ENCODE measurements at places on chromosomes 6 and 20. TPM values are rescaled to one million over a fixed set of nuclear protein-coding genes. Genes with fewer than 3 reads are reported as not detected.

Gene CYP39A1
- 3.5 TPM for total RNA-seq

- no peak for DNase-seq
Observed at GRCh38 chr20:34638039-34638292, 38.9 kb downstream of the PIGU start.

Gene CST7
- 1.6 TPM for total RNA-seq

DNA sequence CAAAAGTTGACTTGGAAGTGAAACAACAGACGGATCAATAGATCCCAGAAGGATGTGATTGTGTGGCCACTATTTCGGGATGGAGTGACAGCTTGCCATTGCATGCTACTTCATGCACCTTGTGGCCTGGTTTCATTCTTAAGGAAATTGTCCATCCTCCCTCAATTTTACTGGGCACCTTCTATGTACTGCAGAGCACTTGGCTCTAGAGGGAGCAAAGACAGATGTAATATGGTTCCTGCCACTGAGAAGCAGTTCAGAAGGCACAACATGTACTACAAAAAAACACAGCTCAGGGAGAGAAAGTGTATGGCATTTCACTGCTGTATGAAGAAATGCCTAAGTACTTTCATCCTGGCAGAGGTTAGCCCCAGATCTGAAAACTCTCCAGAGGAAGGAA lies 91.9 kb downstream of the FOXA2 start:
- no peak for DNase-seq

GRCh38 chr6:14142511-14143223 lies 25.1 kb downstream of the CD83 start:
- DNase-seq, result no peak

DNA sequence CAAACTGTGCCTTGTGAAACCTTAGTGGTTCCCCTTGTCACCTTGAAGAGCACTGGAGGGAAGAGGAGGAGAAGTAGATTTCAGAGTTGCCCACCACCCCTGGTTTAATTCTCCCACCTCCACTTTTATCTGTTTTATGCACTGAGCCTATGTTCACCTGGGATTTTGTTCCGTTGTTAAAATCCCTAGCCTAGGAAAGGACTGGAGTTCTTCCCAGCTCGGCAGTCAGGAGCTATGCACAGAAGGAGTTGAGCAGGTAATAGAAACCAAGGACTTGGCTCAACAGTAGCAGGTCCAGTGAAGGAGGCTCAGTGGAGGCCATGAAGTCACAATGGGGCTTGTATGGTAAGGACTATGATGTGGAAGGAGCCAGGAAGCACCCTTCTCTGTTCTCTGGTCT lies 290.3 kb upstream of the PRND start:
- DNase-seq, result no peak

GRCh38 chr6:125584468-125584939 lies 164.9 kb upstream of the HEY2 start:
- DNase-seq, result no peak

GRCh38 chr20:53079261-53079691 lies 107.1 kb downstream of the TSHZ2 start:
- DNase-seq, result no peak

DNA sequence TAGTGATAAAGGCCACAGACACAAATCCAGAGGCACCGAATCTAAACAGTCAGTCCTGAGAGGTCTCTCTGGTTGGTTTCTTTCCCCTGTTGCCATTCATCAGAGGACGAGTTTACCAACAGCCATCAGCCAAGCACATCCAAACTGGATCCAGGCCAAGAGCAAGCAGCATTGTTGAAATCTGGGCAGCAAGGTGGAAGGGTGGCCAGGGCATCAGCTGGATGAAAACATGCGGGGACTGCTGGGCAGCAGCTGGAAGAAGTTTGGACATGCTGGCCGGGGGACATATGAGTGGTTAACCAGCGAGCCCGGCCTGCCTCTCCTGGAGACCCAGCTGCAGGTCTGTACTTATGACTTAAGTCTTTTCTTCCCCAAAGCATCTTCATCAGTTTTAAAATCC lies at the start of gene SMIM28:
SMIM28 (plus strand) TSS at position 62 of the 400 bp plus-strand sequence; CDS start at position 230, 168 bp downstream.
- DNase-seq, result no peak

- DNase-seq, result no peak
Observed at GRCh38 chr6:101454106-101454676, 60.7 kb downstream of the GRIK2 start.

Gene TAGAP
- total RNA-seq, result 4.9 TPM

Gene COL9A1
- total RNA-seq, result 0.47 TPM

DNA sequence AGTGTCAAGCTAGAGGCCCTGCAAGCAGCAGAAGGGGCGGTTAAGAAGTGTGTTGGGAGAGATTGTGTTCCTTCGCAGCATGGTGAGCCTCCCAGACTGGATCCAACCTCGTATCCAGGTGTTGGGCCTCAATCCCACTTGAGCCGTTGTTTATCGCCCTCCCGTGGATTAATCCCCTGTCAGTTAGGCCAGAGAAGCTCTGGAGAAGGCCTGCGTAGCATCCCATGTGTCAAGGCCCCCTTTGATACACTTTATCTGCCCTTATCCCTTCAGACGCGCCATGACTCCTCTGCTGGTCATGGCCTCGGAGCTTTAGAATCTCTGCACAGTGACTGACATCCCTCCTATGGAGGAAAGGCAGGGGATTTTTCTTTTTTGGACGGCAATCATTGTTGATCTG lies 181.0 kb downstream of the ZFP64 start:
- DNase-seq, result no peak

Gene PTCHD4
- 1.1 TPM for total RNA-seq

DNA sequence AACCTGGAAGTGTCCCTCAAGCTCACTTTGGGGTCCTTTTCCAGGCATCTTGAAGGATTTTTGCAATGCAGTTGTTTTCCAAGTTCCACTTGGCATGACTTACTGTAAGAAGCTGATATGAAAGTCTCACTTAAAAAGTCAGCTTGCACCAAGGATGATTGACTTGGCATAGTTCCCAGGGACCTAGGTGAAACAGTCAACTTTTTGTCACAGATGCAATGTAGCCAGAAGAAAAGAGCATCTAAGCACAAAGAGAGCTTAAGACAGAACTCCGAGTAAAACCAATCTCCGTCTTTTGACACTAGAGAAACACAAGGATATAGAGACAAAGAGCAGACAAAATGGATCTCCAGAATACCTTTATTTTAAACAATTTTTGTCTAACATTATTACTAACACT lies 2.6 kb upstream of the ZSCAN12 start:
- DNase-seq, result no peak

GRCh38 chr20:8228315-8228714 lies 96.2 kb downstream of the PLCB1 start:
- DNase-seq, result no peak

- no peak for DNase-seq
Observed at GRCh38 chr6:139756381-139756780, 381.9 kb upstream of the CITED2 start.

Gene GABRR1
- total RNA-seq, result not detected

DNA sequence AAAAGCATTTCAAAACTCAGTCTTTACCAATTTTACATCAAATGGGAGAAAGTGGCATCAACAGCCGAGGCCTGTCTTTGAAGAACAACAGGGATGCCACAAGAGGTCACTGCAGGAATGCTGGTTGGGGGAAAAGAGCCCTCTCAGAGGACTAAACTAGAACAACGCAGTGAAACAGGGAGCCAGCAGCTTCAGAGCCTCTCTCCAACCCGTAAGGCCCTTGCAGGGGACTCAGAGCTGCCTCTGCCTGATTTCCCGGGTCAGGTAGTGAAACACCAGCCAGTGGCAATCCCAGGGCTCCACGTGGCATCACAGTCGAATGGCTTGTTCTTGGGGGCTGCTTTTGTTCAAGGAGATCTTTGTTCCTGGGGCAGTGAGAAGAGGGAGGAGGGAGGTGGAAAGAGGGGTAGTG lies 55.0 kb upstream of the KCNK16 start:
- peak; percentile 59 for DNase-seq

DNA sequence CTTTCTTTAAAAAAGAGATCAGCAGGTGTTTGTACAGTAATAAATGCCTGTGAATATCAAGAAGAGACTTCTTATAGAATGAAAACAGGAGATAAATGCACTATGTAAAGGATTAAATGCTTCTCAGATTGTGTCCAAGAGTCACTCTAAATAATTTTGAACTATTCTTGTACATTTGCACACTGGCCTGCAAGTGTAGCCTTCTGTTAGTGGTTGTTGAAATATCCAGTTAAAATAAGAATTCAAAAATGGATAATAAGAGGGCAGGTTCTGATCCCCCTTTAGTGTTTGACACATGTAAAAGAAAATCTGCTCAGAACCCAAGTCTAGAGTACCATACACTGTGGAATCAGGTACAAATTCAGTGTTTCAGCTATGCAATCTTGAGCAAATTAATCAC lies 91.9 kb downstream of the BCAS1 start:
- no peak for DNase-seq

- DNase-seq, result no peak
Observed at GRCh38 chr6:67880939-67881705, 754.0 kb upstream of the ADGRB3 start.

Gene SYCP2L
- 0.26 TPM for total RNA-seq

- no peak for DNase-seq
Observed at GRCh38 chr20:51393571-51393970, 148.9 kb downstream of the NFATC2 start.

DNA sequence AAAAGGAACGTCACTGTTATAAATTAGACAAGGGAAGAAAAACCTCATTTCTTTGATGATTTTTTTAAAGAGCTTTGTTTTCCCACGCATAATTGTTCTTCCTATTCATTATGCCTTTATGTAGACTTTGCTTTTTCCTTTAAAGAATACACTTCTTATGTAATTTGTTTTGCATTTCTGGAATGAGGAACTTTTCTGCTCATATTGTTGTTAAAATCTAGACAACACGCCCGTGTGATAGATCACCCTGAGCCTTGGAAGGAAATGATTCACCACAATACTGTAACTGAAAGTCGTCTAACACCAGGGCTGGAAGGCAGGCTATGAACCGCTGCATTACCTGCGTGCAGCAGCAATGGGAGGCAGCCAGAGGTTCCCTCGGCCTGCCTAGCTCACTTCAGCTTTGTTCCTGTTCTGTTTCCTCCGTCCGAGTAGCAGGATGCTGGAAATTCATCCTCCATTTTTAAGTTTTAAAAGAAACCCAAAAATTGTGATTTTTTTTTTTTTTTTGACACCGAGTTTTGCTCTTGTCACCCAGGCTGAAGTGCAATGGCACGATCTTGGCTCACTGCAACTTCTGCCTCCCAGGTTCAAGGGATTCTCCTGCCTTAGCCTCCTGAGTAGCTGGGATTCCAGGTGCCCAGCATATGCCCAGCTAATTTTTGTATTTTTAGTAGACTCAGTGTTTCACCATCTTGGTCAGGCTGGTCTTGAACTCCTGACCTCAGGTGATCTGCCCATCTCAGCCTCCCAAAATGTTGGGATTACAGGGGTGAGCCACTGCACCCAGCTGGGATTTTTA lies 49.6 kb upstream of the ZNF217 start:
- DNase-seq, result peak; percentile 60

- DNase-seq, result peak; percentile 73
Observed at GRCh38 chr6:167275436-167275835, 15.7 kb upstream of the UNC93A start.

Gene GHRH
- not detected for total RNA-seq

DNA sequence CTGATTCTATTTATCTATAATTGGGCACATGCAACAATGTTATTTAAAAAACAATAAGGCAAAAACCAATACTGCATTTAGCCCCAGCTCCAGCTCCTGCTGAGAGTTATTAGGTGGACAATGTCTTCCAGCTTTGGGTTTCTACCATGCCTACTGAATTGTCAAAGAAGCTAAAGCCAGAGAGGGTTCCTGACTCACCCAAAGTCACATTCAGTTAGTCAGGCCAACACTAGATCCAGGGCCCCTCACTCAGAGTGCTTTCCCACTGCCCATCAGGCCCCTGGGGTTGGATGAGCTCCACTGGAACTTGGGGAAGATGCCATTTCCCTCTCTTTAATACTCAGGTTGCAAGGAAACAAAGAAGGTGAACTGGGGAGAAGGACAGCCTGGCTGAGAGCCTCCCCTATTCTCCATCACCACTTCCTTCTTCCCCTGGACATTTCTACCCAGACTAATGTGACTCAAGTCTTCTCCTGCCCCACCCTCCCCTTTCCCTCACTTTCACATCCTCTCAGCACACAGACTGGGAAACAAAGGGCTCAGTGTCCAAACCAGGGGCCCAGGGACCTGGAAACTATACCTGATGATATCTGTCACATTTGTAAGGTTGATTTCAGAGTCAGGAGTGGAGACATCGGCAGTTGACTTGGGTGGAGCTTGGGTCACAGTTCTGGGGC lies 6.0 kb downstream of the TREM1 start:
- no peak for DNase-seq

DNA sequence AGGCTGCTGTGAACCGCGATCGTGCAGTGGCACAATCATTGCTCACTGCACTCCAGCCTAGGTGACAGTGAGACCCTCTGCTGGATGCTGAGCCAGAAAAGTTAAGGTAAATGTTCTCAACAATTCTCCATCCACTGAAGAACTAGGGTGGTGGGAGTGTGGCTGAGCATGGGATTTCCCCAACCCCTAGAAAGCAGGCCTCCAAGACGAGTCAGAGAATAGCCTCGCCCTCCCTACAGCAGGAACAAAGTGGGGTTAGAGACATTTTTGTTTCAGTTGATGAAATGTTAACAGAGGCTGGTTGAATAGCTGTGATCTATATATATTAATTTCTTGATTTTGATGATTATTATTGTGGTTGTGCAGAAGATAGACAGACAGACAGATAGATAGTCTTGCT lies 6.1 kb upstream of the ALDH8A1 start:
- DNase-seq, result no peak

DNA sequence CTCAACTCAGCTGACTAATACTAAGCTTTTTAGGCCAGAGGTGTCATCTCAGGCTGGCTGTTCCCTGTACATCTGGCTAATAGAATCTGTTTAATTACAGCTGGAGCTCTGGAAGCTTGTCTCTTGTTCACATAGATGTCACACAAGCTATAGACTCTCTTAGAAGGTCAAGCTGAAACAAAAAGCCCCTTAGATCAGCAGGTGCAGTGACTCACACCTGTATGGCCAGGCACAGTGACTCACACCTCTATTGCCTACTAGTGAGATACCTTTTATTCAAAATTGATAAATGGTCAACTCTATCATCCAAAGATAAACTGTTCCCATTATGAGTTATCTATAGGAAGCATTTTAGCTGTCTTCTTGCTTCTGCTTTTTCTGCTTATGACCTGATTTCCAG lies 29.9 kb upstream of the MTHFD1L start:
- no peak for DNase-seq

- no peak for DNase-seq
Observed at GRCh38 chr20:9989066-9989724, 45.6 kb upstream of the ANKEF1 start.

DNA sequence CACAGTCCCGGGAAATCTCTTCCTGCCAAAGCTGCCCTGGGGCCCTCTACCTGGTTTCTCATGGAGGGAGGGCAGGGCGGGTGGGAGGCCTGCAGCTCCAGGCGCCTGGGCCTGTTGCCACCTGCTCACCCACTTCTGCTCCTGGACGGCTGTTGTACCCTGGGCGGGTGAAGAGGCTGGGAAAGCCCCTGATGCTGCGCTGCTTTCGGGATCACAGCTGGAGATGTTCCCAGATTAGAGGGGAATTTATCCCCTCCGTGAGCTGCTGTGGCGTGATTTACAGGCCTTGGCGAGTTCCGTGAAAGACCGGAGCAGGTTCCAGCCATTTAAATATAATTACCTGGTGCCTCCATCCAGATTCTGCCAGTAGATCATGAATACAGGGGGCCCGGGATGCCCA lies 12.3 kb upstream of the VSTM2L start:
- DNase-seq, result no peak
